ENCODE measurements at places on chromosomes 16 and 17. TPM values are rescaled to one million over a fixed set of nuclear protein-coding genes. Genes with fewer than 3 reads are reported as not detected.

LPO gene
- total RNA-seq: 0.07 TPM

HYDIN gene
- total RNA-seq: 0.45 TPM

HOXB2 gene
- 0.64 TPM for total RNA-seq

CD300LB gene
- not detected for total RNA-seq

TACO1 gene
- total RNA-seq: 55.5 TPM

SLC6A4 gene
- total RNA-seq: not detected

KRT16 gene
- 1.6 TPM for total RNA-seq

CES4A gene
- total RNA-seq: 4.2 TPM

CES1 gene
- total RNA-seq: 34.8 TPM

All from A549 treated with AZD2906 at 1 μM for 4 hours (cell line).